NK-92 treated with Interleukin-12 subunit alpha and Interleukin-12 subunit beta, amount 100 ng/mL, for 24 hours (cell line): ENCODE measurements at places on chromosomes 6 and 20.

GRCh38 chr6:64085126-64085525 is 449.5 kb downstream of the PHF3 start:
- DNase-seq = no peak

GRCh38 chr6:107129370-107129925 is 14.1 kb upstream of the BEND3 start:
- no peak for DNase-seq

DNA sequence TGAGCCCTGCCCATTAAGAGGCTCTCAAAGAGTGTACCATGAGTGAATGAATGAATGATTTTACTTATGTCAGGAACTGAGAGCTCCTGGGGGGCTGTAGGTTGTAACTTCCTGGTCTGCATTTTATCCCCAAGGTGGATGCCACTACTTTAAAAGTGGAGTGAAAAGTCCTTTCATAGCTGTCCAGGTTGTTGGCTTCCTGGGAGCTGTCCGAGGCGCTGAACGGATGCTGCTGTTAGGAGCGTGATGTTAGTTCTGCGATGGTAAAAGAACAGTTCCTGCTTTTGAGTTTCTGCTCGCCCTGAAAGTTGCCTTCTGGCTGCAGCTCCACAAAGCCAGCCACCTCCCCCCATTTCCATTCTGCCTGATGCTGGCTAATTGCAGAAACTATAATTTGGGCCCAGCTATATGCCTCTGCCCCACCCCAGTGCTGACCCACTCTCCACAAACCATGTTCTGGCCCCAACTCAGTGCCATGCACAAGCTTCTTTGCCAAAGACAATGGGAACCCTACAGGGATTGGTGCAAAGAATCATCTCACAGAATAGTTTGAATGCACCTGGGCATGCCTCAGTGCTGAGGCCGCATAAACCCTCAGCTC is 330.9 kb upstream of the CDH4 start:
- no peak for DNase-seq

DNA sequence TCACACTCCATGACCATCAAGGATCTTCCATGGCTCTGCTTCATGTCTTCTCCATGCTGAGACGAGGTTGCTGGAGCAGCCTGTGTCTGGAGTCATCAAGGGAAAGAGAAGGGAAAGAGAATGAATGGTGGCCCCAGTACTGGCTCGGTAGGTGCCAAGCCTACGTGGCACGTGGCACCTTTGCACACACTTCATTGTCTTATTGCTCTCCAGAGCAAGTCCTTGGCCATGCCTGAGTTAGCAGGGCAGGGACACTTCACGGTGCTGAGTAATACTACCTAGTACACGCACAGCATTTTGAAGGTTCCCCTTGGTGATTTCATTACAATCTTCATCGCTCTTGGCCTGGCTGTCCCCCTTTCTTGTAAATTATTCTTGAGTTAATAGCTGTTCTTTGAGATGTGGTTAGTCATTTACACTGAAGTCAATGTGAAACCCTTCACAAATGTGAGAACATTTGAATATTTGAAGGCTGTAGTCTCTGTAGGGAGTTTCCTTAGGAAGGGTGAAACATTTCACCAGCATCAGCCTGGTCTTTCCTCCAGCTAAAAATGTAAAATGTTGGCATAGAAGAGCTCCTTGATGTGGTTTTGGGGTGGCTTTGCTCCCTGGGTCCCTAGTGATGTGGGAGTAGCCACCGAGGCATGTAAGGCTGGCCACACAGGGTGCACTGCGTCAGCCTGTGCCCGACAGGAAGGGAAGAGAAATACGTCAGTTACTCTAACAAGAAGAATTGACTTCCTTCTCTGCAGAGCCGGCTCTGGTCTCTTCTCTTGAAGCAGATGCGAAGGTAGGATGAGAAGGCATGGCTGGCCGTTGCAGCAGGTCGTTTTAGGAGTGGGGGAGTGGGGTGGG is at the start of gene SYTL3:
SYTL3 (plus strand) TSS at position 766 of the 855 bp plus-strand sequence. CDS start 13,215 bp downstream, outside the sequence.
- DNase-seq = peak; percentile 62

DNA sequence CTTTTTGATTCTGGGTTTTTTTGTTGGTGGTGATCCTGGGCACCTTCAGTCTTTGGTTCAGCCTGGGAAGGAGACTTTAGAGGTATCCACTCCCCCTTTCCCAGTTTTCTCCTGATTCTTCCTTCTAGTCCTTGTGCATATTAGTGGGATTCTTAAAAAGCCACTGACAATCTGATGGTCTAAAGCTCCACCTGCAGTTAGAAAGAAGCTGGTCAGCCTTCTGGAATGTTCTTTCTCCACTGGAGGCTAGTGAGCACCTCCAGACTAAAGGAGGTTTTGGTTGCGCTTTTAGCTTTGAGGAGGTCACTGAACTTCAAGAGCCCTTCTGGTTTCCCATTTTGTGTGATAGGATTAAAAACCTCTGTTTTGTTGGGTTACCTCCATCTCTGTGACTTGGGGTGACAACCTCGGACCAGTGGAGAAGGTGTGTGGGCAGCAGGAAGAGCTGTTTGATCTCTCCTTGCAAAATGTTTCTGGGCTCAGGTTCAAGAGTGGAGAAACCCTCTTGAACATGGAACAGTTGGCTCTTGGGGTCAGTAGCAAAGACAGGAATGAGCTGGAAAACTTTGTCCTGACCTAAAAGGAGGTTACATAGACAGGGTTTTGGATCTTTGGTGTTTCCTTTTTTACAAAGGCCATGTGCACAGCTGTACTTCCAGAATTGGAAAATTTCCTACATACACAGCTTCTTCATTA is 29.0 kb downstream of the JARID2 start:
- DNase-seq = no peak

- DNase-seq = no peak
Measured at GRCh38 chr6:88870717-88871330, 92.6 kb downstream of the RNGTT start.

DNA sequence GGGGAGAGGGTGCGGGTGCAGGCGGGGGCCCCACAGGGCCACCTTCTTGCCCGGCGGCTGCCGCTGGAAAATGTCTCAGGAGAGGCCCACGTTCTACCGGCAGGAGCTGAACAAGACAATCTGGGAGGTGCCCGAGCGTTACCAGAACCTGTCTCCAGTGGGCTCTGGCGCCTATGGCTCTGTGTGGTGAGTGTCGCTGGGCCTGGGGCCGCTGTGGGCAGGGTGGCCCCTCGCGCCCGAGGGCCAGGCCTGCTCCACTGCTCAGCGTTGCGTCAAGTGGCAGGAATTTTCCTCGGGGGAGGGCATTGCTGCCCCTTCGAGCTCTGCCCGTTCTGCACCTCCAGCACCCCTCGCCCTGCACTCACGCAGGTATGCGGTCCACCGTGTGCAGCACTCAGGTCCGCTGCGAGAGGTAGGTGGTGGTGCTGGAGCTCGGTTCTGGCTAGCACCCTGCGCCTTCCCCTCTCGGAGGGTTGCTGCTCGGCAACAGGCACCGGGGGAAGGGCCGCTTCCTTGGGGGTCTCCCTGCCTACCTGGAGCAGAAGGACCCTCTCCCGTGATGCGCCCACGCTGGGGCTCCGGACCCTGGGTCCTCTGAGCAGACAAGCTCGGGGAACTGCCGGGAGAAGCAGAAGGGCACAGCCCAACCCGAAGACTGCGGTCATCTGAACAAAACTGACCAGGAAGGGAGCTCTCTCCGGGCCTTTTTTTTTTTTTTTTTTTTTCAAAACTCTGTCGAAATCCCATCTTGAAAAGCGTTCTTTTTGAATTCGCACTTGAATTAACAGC is 674 bp downstream of the MAPK14 start:
- peak; percentile 51 for DNase-seq

DNA sequence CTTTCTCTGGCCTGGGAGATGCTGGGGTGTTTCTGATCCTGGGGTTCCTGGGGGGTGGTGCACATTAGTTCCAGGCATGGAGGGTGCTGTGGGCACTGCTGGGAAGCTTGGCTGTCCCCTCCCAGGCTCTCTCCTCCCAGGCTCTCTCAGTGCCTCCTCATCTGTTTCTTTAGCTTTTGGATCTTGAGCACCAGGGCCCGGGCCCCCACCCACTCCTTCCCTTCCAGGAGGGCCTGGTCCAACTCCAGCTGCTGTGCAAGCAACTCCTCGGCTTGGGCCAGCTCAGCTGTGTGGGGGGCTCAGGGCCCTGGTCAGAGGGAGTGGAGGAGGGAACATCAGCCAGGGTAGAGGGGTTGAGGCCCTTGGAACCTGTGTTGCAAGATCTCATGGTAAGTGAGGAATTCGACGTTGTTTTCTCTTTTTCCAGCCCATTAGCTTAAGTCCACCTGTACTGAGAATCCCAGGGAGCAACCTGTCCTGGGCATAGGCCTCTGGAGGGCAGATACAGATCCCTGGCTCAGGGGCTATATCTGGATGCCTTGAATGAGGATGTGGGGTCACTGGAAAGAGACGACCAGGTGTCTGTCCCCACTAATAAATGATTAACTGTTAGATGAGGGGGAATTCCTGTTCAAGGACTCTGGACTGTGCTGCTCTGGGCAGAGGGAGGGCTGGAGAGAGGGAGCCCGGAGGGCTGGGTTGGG is 34.5 kb upstream of the HLA-A start:
- DNase-seq = no peak

DNA sequence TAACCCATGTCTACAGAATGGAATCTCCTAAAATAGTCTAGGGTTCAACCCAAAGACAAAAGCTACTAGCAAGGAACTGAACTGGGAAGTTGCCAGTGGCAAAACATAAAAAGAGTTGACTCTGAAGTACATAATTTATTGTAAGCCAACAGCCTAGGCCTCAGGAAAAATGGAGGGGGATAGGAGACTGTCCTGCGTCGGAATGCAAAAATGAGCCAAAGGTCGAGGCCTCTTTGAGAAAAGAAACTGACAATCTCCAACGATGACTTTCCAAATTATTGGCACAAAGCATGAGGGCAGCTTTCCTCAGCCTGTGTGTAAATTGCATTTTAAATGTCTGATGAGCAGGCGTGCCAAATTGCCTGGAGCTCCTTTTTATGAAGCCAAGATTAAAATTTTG is 2.1 kb downstream of the COL12A1 start:
- DNase-seq = no peak

GRCh38 chr20:19624221-19624965 is 133.7 kb upstream of the RIN2 start:
- DNase-seq = no peak

GRCh38 chr6:132751306-132751705 is 6.4 kb downstream of the VNN2 start:
- no peak for DNase-seq

DNA sequence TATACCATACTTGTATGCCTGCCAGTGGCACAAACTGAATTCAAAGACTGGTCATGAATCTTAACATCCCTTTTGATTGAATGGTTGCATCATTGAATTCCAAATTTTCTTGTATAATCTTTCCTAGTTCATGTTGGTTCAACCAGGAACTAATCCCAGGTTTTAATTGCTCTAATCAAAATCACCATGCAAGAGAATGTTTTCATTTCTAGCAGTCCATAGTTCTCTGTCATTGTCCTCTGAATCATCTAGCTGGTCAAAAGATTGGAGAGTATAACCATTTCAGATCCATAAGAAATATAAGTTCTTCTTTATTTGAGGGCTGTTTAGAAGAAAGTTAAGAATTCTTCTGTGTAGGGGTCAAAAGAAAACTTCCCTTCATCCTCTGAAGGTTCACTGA is 57.2 kb downstream of the ZNF292 start:
- DNase-seq = no peak

DNA sequence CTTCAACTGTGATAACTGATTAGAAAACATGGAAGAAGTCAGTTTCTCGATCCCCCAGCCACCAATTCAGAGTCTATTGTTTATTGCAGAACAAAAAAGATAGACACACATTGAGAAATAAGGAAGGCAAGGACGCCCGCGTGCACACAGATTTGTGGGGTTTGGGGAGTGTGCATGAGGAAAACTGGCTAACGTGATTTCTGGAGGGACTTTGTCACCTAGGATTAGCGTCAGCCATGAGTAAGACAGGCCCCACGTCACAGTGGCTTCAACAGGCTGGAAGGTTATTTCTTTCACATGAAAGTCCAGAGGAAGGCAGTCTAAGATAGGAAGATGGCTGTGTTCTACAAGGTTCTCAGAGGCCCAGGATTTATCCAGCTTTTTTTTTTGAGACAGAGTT is 7.7 kb downstream of the ZNF341 start:
- no peak for DNase-seq

- no peak for DNase-seq
Measured at GRCh38 chr6:166046226-166046625, 121.4 kb downstream of the TBXT start.

GRCh38 chr6:155486721-155487294 is 31.2 kb upstream of the NOX3 start:
- no peak for DNase-seq

DNA sequence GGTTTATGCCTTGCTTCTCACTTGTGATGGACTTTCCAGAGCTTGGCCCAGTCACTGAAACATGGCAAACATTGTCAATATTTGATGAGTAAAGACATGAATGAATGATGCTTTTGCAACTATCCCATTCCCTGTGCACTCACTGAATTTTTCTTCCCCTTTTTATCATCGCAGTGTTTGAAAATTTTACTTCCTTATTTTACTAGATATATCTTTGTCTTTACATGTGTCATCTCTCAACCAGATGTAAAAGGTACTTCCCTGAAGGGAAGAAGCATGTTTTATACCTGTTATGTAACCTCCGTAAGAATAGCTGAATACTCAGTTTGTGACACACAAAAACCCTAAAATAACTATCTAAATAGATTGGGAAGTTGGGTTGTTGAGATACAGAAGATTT is 544.7 kb upstream of the FLRT3 start:
- no peak for DNase-seq

DNA sequence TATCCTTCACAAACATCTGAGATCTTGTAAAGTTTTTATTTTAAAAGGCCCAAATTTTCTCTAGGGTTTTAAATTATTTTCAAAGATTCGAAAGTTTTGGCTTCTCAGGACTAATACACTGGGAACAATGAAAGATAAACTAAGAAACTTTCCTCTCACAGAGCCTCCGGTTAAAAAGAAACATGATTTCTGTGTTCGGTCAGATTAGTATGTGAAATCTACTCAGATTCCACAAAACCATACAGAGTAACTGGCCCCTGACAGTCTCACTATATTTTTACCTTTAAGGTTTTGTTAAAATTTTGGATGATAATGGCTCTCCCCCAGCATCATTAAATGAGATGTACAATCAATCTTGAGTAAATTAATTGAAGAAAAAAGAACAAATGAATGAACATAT is 471.0 kb downstream of the COL12A1 start:
- no peak for DNase-seq

GRCh38 chr6:53939830-53940229 is 145.0 kb downstream of the LRRC1 start:
- DNase-seq = no peak

- no peak for DNase-seq
Measured at GRCh38 chr6:14059791-14060436, 57.7 kb upstream of the CD83 start.

DNA sequence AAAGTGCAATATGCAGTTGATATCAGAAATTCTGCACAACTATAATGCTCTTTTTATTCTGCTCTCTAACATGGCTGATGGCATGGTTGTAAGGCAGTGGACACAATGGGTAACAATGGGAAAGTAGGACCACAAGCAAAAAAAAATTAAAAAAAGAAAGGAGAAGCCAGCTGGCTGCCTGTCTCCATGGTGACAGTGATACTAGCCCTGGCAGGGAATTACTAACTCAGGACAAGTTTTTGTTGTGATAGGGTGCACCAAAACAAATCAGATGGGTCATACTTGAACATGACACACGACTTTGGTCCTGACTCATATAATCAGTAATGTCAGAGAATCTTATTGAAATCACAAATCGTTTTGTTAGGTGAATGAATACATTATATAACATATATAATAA is 169.4 kb downstream of the TRDN start:
- DNase-seq = no peak

- no peak for DNase-seq
Measured at GRCh38 chr6:14499841-14500240, 382.3 kb downstream of the CD83 start.

GRCh38 chr20:380763-381580 is 412 bp downstream of the TRIB3 start:
- DNase-seq = peak; percentile 74
